ENCODE measurements at places on chromosomes 6 and 20. TPM values are rescaled to one million over a fixed set of nuclear protein-coding genes. Genes with fewer than 3 reads are reported as not detected.

- peak; percentile 95 for DNase-seq
Measured at GRCh38 chr6:4358414-4359107, 223.2 kb upstream of the ECI2 start.

GRCh38 chr6:37172912-37173492 is 3.0 kb downstream of the PIM1 start:
- DNase-seq, result no peak

GRCh38 chr6:92354270-92354829 is 1065.0 kb downstream of the EPHA7 start:
- DNase-seq, result peak; percentile 4

DNA sequence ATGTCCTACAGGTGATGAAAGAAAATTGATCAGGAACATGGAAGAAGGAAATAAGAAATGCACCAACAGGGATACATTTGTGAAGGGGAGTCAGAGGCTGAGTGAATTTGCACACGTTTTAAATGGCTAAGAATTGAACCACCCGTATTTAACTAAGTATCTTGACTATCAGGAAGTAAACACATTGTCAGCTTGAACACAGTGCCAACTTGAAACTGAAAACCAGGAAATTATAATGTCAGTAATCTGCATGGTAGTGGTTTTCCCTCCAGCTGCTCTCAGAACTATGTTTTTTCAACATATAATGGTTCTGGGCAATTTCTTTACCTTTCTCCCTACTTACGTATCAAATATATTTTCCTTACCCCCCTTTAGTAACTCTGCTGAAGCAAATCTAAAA is 366.5 kb upstream of the POU3F2 start:
- no peak for DNase-seq

DNA sequence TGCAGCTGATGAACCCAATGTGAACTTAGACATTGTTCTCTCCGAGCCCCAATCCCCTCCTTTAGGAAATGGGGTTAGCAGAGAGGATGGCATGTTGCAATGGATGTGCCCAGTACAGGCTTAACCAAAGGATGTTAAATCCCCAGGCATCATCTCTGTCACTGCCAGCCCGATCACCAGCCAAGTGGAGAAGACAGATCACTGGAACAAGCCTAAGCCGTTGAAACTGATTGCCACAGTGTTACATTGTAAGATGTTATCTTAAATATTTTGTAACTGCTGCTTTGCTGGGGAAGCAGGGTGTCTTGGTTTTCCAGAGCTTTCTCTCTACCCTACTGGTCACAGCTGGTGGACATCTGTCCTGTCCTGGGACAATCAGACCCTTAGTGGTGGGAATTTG is 783.4 kb upstream of the CHD6 start:
- no peak for DNase-seq

- DNase-seq, result peak; percentile 51
Measured at GRCh38 chr20:57450419-57450818, 59.2 kb downstream of the RBM38 start.

- no peak for DNase-seq
Measured at GRCh38 chr20:4962241-4962855, 39.0 kb downstream of the SLC23A2 start.

NQO2 gene
- total RNA-seq, result 12.1 TPM

GRCh38 chr6:38975621-38976049 is 72.9 kb upstream of the GLP1R start:
- DNase-seq, result peak; percentile 19

- DNase-seq, result no peak
Measured at GRCh38 chr6:125759184-125759902, 9.9 kb downstream of the HEY2 start.

DNA sequence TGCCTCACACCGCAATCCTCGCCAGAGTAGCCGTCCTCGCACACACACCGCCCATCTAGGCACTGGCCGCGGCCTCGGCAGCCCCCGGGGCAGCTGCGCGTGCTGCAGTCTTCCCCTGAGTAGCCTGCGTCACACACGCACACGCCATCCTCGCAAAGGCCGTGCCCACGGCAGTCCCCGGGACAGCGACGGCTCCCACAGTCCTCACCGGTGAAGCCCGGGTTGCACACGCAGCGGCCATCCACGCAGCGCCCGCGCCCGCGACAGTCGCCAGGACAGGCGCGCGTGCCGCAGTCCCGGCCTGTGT is 13.1 kb downstream of the TNXB start:
- no peak for DNase-seq

SIRPB2 gene
- total RNA-seq, result not detected

DNA sequence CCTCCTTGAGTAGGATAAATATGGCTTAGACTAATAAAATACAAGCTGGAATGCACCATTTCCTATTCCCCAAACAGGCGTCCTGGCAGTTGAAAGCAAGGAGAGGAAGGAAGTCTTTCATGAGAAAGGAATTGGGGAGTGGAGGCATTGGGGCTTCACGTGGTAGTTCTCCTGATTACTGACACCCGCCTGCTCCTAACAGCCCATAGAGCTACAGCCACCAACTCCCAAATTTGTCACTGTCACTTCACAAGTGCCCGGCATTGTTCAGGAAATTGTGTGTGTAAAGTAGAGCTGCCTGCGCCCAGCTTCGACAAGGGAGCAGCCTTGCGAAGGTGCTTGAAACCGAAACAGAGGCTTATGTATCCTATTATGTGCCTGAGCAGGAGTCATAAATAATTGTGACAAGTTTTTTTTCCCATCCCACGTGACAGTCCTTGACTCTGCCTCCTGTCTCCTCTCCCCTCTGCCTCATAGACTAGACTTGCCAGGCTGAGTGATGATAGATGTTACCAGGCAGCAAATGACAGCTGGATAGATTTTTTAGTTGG is 301.7 kb upstream of the ZFP64 start:
- peak; percentile 36 for DNase-seq

DNA sequence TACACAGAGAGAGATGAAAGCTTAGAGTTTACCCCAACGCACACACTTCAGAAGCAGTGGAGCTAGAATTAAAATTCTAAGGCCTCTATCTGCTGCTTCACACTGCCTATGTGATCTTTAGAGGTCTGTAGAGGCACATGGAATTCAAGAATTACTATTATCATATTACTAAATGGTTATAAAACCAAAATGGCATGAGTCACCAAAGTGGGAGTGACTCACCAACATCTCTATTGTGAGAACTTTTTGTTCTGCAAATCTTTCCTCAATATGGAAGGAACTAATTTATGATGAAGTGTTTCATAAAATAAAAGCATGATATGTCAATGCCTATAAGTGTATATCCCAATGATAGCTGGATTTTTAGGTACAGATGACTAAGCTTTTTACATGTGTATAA is 28.5 kb upstream of the TMEM244 start:
- peak; percentile 58 for DNase-seq

OR12D3 gene
- not detected for total RNA-seq

TTK gene
- total RNA-seq, result 27.6 TPM

DNA sequence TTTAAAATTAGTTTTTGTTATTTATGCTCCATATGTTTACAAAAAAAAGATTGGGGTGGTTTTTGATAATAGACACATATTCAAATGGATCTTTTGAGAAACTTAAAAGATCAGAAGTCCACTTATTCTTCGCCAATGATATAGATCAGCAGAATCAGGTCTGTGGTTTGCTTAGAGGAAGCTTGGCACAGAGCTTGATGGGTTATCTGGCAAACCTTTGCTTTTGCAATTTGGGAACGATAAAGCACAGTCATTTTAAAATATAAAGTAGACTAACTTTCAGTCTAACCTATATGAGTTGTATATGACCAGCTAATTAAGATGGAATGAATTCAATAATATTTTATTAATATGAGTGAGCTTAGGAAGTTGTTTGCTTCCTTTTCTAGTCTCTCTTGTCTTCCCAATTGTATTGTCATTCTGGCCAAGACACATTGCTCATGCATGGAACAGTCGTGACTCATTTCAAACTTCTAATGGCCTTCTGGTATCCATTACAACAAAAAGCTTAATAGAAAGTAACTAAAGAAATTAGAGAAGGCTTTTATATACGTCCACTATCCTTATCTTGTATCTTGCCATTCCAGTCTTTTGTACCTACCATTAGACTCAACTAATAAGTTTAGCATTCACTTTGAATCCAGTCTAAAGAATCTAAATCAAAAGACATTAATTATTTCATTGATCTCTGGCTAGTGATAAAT is 118.7 kb downstream of the TBX18 start:
- no peak for DNase-seq

TGM2 gene
- 2,020 TPM for total RNA-seq

GRCh38 chr6:112061605-112062004 is 7.7 kb downstream of the CCN6 start:
- no peak for DNase-seq

DNA sequence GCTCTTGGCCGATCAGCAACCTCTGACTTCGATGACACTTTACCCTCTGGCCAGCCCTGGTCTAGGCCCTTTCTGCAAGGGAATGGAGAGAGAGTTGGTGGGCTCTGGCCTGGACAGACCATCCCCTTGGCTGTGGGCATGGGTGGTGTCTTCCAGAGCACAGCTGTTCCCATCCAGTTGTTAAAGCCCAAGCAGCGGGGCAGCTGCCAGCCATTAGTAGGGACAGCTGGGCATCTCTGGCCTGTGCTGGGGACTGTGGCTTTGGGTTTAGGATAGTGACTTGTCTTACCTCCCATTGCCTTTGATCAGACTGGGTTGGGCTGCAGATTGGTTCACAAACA is 2.8 kb downstream of the CDC25B start:
- DNase-seq, result no peak

PAX1 gene
- not detected for total RNA-seq

DNA sequence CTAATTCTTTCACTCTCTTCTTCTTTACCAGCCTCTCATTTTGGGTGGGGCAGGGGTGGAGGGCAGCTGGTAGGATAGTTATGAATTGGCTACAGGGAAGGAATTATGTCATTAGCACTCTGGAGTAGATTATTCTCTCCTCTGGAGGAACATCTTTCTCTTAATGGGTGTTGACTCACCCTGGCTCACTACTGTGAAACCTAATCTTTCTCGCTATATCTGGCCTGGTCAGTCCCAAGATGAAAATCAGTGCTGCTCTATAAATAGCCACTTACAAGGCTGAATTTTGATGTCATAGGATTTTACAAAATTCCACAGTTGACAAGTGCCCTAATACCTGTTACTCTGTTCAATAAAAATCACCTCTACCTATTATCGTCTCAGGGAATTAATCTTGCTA is 151.3 kb downstream of the COL9A1 start:
- DNase-seq, result no peak

GRCh38 chr6:36460916-36461315 is 18.1 kb downstream of the KCTD20 start:
- no peak for DNase-seq

GRCh38 chr6:107132330-107132954 is 17.1 kb upstream of the BEND3 start:
- DNase-seq, result peak; percentile 27

PLEKHG1 gene
- 1.7 TPM for total RNA-seq

- DNase-seq, result no peak
Measured at GRCh38 chr6:56046576-56046975, 171.2 kb upstream of the BMP5 start.

- no peak for DNase-seq
Measured at GRCh38 chr6:95785785-95786184, 208.4 kb downstream of the MANEA start.

- DNase-seq, result no peak
Measured at GRCh38 chr20:382291-383115, 1.9 kb downstream of the TRIB3 start.

LTA gene
- total RNA-seq, result not detected

GRCh38 chr20:19288636-19289035 is 76.2 kb downstream of the SLC24A3 start:
- DNase-seq, result peak; percentile 1

- DNase-seq, result no peak
Measured at GRCh38 chr6:38773338-38773737, 58.2 kb downstream of the DNAH8 start.

DNA sequence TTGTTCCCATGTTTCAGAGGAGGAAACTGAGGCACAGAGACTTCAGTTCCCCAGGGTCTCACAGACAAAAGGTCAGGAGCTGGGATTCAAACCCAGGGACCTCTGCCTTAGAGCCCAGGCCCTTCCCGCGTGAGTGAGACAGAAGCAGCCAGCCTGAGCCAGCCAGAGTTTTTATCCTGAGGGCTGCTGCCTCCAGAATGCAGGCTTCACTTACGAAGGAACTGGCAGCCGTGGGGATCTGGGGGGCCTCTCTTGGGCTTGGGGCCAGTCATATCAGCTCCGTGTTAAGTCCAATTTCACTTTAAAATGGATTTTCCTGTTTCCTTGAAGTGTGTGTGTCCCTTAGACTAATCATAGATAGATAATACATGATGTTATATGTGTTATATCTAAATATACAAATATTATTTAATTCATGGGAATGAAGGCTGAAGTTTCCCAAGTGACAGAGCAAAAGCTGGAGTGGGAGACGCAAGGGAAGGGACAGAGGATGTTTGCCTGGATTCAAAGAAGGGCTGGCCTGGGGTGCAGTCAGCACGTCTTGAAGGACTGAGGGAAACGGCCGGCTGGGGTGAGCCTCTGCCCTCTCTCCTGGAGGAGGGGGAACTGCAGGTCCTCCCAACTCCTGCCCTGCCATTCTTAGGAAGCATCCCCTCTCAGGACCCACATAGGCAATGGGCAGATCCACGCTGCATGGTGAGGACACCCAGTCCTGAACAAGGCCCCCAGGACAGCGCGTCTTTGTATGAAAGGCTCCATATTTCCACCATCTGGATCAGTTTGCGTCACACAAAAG is 320.1 kb downstream of the CDH4 start:
- DNase-seq, result no peak

CPNE5 gene
- total RNA-seq, result 0.32 TPM

- DNase-seq, result no peak
Measured at GRCh38 chr6:52871621-52872020, 31.0 kb upstream of the GSTA5 start.

GRCh38 chr20:36336954-36337704 is 31.0 kb downstream of the DLGAP4 start:
- DNase-seq, result no peak

NKX2-4 gene
- total RNA-seq, result not detected

ZC2HC1B gene
- not detected for total RNA-seq

GRCh38 chr6:36969988-36970891 is 15.7 kb downstream of the PI16 start:
- no peak for DNase-seq

DNA sequence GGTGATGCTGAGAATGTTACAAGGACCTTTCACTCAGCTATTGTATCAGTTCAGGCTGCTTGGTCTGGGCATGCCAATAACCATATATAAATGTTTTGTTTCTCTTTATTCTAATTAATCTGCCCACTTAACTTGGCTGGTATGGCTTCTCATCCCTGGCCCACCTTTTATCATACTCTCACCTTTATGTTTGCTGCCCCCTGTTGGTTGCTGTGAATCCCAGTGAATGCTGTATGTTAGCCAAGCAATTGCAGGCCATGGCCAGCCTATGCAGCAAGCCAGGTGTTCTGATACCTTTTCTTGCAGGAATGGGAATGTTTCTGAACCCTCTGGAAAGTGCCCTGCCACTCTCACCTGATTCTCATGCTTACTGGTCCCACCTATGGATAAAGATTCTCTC is 54.6 kb downstream of the PCSK2 start:
- DNase-seq, result no peak

BMP2 gene
- total RNA-seq, result 4.3 TPM

CLPSL1 gene
- not detected for total RNA-seq

- DNase-seq, result no peak
Measured at GRCh38 chr6:135514706-135515105, 17.2 kb upstream of the AHI1 start.

MDFI gene
- total RNA-seq, result not detected

GRCh38 chr20:61940491-61940890 is 125.2 kb downstream of the TAF4 start:
- DNase-seq, result no peak

TREML2 gene
- total RNA-seq, result not detected

Data from fibroblast of villous mesenchyme (primary cell).